Small intestine (tissue), 16 donors: ENCODE measurements at places on chromosomes 7 and 10.

GRCh38 chr7:40680657-40681056 lies 545.9 kb downstream of the SUGCT start:
- peak; percentile 5 for DNase-seq

GRCh38 chr10:59814878-59815277 lies 61.6 kb upstream of the MRLN start:
- no peak for DNase-seq

GRCh38 chr10:125556882-125557281 lies 126.1 kb downstream of the TEX36 start:
- DNase-seq, result no peak

DNA sequence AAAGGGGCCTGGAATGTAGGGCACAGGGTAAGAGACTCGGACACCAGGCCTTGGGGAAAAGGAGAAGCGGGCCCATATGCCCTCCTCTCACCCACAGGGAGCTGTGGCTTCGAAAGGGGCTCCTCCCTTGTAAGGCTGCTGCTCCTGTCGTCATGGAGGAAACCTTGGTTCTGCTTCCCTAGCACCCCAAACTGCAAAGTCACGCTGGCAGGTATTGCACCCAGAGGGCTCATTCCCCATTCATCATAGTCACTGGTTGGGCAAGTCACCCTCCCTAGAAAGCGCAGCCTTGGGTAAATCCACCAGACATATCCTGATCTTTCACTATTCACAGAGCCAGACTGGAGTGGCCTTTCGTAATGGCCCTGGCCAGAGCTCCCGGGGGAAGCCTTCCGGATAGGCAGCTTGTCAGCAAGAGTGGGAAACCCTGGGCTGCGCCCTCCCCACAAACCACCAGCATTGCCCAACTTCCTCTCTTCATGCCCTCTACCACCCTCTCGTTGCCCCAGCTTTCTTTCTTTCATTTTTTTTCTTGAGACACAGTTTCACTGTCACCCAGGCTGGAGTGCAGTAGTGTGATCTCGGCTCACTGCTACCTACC lies 121.0 kb downstream of the HIP1 start:
- DNase-seq, result no peak

GRCh38 chr10:17196045-17196444 lies 5.4 kb downstream of the TRDMT1 start:
- no peak for DNase-seq

DNA sequence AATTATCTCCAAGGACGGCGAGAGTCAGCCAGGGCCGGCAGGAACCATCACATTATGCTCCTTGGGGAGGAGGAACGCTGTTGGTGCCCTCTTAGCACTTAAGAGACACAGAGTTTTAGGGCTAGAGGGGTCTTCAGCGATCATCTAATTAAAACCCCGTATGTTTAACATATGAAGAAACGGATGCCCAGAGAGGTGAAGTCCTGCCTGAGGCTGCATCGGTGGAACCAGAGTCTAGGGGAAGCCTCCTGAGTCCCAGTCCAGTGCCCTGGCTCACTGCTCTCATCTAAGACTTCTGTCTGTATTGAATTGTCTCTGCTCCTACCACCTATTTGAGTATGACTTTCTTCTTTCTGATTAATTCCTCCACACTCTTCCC lies 688 bp upstream of the ABCB4 start:
- peak; percentile 6 for DNase-seq

- DNase-seq, result no peak
These were observed 252.7 kb downstream of the KIF20B start for GRCh38 chr10:89954061-89954460.

- DNase-seq, result no peak
These were observed 211.2 kb downstream of the CRPPA start for GRCh38 chr7:16210171-16210570.

GRCh38 chr10:78362406-78363022 lies 328.9 kb downstream of the RPS24 start:
- DNase-seq, result no peak

- no peak for DNase-seq
These were observed 184.4 kb downstream of the LRRTM3 start for GRCh38 chr10:67110286-67110685.

- DNase-seq, result no peak
These were observed 13.4 kb downstream of the LRRC18 start for GRCh38 chr10:48926255-48926654.

DNA sequence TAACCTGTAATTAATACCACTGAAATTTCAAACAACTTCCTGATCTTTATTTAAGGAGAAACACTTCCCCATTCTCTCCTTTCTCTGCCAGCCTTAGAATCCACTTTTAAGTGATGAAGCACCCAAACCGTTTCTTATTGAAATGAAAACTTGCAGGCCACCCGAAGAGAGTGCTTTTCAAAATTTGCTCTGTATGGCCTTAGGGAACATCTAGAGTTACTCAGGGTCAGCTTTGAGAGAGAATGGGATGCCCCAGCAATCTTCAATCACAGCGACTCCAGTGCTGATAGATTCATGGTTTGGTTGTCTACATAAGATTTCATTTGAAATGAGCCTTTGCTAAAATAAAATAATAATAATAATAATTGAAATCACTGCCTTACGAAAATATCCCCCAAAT lies 323.1 kb downstream of the PCLO start:
- DNase-seq, result no peak

DNA sequence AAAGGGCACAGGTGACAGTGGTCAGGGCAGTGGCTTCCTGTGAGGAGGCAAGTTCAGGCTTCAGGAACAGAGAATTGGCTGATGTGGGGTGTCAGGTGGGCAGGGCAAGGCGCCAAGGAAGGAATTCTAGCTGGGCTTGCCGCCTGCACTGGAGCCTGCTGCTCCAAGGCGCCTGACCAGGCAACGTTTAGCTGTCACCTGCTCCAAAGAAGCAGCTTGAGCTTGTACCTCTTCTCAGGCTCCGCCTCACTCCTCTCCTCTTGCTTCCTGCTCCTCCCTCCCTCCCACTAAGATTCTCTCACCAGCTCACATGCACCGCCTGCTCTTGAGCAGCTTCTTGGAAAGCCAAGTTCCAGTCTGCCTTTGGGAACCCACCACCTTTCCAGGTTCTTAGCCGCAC lies 187.4 kb upstream of the GRB10 start:
- peak; percentile 43 for DNase-seq

GRCh38 chr10:96493871-96494525 lies 19.7 kb downstream of the TLL2 start:
- DNase-seq, result no peak

DNA sequence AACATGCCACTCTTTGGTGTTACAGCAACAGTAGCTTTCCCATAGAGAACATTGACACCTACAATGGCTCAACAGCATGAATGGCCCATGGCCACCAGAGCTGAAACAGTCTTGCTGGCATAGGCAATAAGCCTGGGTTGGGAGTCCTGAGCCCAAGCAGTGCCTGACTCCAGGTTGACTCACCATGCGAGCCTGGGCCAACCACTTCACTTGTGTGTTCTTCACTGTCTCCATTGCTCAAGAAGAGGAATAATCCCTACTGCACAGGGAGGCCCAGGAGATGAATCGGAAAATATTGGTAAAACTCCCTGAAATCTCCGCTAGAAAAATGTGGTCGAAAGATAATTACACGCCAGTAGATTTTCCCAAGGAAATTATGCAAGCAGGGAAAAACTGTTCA lies 89.2 kb upstream of the INHBA start:
- DNase-seq, result no peak

- DNase-seq, result no peak
These were observed 335.4 kb downstream of the CXCL12 start for GRCh38 chr10:44049301-44050015.

DNA sequence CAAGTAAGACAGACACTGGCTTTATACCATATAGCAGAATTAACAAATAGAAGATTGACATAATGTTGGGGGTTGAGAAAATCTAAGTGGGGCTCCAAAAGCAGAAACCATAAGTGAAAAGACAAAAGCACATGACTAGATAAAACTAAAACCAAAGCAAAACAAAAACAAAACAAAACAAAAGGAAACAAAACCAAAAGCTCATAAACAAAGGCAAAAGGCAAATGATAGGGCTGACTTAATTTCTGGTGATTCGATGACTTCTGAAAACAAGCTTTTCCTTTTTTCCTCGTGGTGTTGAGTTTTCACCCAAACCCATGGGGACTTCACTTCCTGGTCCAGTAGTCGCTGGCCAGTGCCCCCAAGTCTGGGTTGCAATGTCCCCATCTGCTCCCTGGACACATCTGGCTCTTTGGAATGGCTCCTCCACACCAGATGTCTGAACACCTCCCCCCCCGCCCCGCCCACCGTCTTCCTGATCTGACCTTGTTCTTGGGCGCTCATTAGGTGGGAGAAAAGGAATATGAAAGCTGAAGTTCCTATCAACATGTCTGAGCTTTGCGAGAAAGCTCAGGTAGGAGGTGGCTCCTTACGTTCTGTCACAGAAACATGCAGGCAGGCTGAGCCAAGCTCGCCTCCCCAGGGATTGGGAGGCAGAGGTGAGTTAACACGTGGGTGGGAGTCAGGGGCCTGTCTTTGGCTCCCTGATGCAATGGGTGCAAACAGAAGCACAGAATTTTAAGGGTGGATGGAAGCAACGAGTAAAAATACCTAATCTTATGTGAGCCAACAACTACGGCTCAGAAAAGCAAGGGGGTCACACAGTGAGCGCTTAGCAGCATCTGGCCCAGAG lies 121.0 kb downstream of the NEURL1 start:
- no peak for DNase-seq

- no peak for DNase-seq
These were observed 687.4 kb downstream of the PARD3 start for GRCh38 chr10:34127676-34128075.

- no peak for DNase-seq
These were observed 4.6 kb upstream of the ZNF22 start for GRCh38 chr10:44995914-44996669.

DNA sequence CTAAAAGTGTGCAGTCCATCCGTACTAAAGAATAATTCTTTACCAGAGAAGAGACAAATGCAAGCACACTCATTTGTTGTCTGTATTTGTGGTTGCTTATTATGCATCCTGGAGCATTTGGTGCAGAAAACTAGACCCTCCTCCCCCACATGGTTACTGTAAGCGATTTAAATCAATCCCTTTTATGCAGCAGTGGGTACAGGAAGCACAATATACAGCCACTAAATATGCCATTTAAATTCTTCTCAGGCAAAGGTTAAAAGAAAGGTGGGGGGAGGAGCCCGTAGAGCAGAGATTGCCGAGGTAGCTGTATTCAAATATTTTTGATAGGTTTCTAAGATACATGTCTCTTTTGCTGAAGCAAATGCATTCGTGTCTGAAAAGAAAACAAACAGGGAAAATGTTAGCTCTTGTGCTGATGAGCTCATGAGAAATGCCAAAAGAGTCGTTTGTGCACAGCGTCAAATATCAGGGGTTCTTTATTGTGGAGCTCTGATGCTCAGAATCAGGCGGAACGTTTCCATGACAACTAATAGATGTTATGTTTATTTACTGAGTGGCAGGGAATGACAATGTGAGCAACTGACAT lies 131.3 kb upstream of the NPVF start:
- peak; percentile 7 for DNase-seq

DNA sequence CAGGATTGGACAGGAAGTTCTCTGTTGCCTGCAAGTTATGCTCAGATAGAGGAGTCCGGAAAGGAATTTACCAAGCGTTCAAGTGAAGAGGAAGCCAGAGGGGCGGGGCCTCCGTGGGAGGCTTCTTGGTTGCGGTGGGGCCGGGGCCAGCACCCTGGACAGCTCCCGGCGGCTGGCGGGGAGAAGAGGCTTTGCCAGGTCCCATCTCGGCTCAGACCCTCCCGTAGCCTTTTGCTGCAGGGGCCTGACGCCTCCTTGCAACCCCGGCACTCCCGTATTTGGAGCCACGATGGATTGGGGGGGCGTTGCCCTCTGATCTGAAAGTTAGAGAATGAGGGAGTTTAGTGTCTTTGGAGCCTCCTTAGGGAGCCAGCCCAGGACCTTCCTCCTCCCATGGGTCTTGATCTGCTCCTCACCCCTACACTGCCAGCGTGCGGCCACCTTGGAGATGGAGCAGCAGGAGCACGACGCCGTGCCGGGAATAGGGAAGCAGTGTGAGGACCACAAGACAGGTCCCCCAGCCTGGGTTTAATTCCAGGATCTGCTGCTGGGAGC lies 3.1 kb upstream of the SLC18A3 start:
- peak; percentile 15 for DNase-seq

- no peak for DNase-seq
These were observed 227.2 kb downstream of the CSTF2T start for GRCh38 chr10:51472154-51472553.

- DNase-seq, result no peak
These were observed 75.0 kb downstream of the ARHGAP12 start for GRCh38 chr10:31853629-31854028.

DNA sequence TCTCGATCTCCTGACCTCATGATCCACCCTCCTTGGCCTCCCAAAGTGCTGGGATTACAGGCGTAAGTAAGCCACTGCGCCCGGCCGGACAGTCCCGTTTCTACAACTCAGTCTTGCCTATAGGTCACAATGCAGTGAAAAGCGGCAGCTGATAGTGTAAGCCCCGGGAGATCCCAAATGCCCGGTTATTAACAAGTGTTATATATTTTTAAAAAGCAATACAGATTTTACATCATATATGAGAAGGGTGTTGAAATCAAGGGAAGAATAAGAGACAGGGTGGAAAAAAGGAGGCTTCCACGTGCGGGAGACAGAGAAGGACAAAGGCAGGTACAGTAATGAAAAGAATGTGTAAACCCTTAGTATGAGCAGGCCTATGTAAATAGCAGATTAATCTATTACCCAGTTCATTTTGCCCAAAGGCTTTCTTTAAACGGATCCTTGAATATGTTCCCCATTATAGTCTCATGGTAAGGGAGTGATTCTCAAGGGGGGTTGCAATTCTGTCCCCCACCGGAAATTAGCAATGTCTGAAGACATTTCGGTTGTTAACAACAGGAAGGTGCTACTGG lies 170.8 kb downstream of the PDE1C start:
- DNase-seq, result no peak

GRCh38 chr10:5376450-5376849 lies 11.7 kb downstream of the UCN3 start:
- no peak for DNase-seq

DNA sequence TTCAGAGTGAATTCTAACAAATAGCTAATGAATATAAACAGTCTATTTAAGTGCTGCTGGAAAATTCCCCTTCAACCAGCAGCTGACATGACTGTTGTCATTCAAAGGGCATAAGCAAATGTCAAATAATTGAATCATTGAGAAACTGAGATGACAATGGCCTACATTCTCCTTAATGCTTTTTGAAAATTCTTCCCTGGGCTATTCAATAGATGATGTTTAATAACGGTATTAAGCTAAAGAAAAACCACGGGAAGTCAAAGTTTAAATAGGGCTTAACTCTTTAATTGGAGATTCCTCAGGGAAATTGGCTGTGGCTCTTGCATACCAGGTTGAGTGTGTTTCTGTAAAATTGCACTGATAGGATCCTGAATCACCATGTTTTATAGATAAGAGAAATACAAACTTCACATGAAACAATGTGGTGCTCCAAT lies 77.0 kb downstream of the ARL4A start:
- DNase-seq, result no peak

- peak; percentile 73 for DNase-seq
These were observed 9.6 kb downstream of the PSD start for GRCh38 chr10:102408728-102409603.
